ENCODE measurements at places on chromosomes 16 and 17.

DNA sequence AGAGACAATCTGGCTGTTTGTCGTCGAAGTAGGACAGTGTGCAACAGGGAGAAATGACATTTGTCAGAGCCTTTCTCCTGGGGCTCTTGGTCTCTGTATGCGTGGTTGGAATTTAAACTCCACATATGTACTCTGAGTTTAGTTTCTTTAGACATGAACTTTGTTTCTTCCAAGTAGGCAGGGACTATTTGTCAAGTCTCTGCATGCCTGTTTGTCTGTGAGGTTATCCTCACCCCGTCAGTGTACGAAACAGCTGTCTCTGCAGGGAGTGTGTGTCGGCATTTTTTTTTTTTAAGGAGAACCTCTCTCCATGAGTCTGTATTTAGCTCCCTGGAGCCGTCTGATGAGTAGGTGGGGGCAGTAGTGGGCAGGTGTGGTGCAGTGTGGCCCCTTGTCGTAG is 29.7 kb downstream of the NDEL1 start:
- DNase-seq, result peak; percentile 54

DNA sequence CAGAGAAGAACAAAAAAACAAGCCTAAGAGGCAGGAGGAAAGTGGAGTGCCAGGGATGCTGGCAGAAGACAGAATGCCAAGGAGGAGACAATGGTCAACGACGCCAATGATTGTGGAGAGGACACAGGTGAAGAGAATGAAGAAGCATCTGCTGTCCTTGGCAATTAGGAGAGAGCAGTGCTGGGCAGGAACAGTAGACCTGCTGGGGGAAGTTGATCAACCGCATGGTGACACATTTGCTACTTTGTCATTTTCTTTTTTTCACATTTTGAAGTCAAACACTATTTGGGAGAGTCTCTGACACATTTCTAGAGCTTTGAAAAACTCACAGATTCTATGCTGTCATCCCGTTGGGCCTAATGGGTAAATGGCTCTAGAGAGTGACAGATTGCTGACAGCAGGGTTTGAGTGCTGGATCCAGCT is 1.1 kb upstream of the PIK3R6 start:
- no peak for DNase-seq

GRCh38 chr17:58371300-58371950 is 19.4 kb upstream of the SUPT4H1 start:
- DNase-seq, result no peak

GRCh38 chr16:57244463-57244766 is 644 bp upstream of the ARL2BP start:
- no peak for DNase-seq

DNA sequence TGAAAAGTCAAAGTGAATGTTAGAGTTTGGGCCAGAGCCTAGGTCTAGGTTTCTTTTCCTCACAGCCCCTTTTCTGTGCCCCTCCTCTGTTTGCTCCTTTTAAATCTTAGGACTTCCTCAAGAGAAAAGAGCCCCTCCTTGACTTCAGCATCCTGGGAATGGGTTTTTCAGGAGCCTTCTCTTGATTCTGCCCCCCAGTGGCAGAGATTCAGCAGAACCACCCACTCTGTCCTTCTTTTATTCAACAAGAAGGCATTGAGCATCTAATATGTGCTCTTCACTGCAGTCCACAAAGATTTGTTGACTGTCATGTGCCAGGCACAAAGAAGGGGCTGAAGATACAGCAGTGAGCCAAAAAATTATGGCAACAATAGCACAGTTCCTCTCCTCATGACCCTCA is 270.8 kb upstream of the CDH5 start:
- DNase-seq, result no peak

GRCh38 chr17:44558710-44559633 is 1.7 kb downstream of the FZD2 start:
- DNase-seq, result no peak

- DNase-seq, result no peak
These were observed 26.9 kb upstream of the SPATA32 start for GRCh38 chr17:45288825-45289224.

- DNase-seq, result no peak
These were observed 31.9 kb downstream of the MSI2 start for GRCh38 chr17:57288040-57288772.

GRCh38 chr16:83817022-83817421 is 9.2 kb downstream of the HSBP1 start:
- DNase-seq, result no peak

DNA sequence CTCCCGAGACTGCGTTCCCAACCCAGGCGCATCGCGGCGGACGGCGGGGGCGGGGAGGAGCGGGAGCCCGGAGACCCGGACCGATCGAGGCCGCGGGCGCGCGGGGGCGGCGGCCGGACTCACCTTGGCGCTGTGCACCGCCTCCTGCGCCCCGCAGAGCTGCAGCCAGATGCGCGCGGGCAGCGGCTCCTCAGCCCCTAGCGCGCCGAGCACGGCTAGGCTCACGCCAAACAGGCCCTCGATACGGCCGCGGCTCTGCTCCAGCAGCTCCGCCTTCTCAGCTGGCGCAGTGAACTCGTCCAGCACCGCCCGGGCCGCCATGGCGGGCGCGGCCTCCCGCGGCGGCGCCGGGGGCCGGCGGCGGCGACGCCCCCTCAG is 339 bp downstream of the N4BP1 start:
- peak; percentile 53 for DNase-seq

GRCh38 chr17:44924107-44924544 is 8.8 kb upstream of the GFAP start:
- peak; percentile 36 for DNase-seq

DNA sequence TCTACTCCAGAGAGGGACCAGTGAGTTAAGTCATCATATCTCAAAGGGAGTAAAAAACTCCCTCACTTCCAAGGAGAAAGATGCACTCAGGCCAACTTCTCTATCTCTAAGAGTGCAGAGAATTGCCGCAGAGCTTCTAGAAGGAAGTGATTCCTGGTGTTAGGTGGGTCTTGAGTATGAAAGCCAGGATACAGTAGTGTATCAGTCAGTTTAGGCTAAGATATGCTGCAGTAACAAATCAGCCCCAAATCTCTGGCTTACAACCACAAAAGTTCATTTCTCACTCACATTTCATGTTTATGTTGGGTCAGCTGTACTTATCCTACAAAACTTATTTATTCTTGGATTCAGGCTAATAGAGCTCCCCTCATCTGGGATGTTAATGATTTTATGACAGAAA is 106.3 kb downstream of the HS3ST4 start:
- no peak for DNase-seq

GRCh38 chr17:45777388-45777787 is 6.7 kb upstream of the CRHR1 start:
- DNase-seq, result no peak

DNA sequence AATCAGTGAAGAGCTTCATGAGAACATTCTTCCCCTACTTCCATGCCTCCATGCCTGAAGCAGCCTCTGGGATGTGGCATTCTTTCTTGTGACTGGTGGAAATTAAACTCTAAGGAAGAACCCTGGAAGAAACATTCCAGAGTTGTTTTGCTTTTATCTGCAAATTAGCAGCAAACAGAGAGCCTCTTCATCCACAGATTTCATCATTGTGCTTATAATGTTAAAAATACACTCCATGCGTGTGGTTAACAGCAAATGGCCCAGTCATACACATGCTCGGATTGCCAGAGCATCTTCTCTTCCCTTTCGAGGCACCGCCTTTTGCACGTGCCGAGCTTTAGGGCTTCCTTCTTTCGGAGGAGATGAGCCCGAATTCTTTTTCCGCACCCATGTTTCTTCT is 411.3 kb downstream of the SNX29 start:
- no peak for DNase-seq

DNA sequence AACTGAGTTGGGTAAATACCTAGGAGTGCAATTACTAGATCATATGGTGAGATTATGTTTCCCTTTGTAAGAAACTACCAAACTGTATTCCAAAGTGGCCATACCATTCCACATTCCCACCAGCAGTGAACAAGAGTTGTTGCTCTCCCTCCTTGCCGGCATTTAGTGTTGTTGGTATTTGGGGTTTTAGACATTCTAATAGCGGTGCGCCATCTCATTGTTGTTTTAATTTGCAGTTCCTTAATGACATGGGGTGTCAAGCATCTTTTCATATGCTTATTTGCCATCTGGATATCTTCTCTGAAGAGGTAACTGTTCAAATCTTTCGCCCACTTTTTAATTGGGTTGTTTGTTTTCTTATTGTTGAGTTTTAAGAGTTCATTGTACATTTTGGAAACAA is 164.2 kb upstream of the LHX1 start:
- DNase-seq, result peak; percentile 53

- DNase-seq, result peak; percentile 98
These were observed 11.7 kb upstream of the SRL start for GRCh38 chr16:4253394-4254150.

DNA sequence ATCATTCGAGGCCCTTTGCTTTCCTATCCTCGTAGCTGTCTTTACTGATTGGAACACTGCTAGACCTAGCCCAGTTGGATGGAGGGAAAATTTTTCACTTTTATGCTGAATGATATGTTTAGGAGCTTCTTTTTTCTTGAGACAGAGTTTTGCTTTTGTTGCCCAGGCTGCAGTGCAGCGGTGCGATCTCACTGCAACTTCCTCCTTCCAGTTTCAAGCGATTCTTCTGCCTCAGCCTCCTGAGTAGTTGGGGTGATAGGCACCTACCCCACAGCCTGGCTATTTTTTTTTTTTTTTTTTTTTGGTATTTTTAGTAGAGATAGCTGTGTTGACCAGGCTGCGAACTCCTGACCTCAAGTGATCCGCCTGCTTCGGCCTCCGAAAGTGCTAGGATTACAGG is 17.3 kb upstream of the PSMC5 start:
- DNase-seq, result no peak

GRCh38 chr17:61414141-61414935 is 14.7 kb downstream of the TBX2 start:
- DNase-seq, result no peak

Measured in NCI-H2171 treated with DMSO at 0.1 percent for 48 hours (cell line).